ENCODE measurements at places on chromosomes 13 and 19.

- peak; percentile 36 for DNase-seq
Observed at GRCh38 chr13:31790992-31791391, 51.7 kb downstream of the RXFP2 start.

DNA sequence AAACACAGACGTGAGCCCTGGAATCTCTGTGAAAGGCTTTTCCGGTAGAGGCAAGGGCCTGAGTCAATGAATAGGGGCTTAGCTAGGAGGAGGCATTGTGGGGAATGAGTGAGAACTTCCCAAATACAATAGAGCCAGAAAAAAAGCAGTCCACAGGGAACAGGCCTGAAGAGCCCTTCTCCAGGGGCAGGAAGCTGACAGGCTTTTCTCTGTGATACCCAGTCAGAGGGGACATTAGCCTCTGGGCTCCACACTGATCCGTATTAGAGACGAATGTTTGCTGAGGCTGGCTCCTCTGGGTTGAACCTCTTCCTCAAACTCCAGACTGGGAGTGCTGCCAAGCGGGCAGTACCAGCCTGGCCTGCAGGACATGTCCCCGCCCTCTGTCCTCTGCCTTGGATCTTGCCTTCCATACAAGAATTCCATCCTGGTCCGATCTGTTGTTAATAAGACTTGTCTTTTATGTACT, 2.3 kb downstream of the DHRS12 start:
- DNase-seq = peak; percentile 36

DNA sequence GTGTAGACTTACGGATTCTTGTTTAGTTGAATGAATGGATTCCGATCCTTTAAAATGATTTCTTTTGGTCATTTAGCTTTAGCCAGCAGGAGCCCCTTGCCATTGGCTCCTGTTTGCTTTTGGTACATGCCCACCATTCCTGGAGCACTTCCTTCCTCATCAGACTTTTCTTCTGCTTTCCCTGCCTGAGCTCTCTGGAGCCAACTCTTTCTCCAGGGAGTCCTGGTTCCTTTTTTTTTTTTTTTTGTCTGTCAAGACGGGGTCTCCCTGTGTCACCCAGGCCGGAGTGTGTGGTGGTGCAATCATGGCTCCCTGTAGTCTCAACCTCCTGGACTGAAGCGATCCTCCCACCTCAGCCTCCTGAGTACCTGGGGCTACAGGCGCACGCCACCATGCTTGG, 37.8 kb downstream of the SMARCA4 start:
- no peak for DNase-seq

DNA sequence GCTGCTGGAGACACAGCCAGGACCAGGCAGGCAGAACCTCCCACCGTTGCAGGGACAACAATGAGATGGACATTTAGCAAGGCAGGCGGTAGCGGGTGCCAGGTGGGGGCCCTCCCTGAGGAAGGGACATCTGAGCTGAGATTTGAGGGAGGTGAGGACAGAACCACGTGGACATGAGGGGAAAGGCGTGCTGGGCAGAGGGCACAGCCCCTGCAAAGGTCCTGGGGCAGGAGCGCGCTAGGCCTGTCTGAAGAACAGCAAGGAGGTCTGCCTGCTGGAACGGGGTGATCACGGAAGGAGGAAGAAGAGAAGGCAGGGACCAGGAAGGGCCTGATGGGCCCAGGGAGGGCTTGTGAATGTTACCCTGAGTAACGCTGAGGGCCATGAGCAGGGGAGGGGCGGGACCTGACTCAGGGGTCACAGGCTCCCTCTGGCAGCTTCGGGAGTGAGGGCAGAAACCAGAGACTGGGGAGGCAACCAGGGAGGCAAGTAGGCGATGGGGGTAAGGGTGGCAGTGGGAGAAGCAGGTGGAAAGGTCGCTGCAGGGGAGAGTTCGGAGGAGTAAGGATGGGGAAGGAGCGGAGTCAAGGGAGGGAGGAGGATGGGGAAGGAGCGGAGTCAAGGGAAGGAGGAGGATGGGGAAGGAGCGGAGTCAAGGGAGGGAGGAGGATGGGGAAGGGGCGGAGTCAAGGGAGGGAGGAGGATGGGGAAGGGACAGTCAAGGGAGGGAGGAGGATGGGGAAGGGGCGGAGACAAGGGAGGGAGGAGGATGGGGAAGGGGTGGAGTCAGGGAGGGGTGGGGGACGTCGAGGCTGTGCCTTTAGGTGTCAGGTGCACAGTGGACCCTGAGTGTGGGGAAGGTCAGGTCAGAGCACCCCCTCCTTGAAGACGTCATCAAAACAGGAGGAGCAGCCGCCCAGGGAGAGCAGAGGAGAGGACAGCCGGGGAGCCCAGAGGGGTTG, 15.7 kb upstream of the B3GNT3 start:
- DNase-seq = peak; percentile 62

- DNase-seq = peak; percentile 88
Observed at GRCh38 chr13:113034451-113035212, 65.6 kb downstream of the MCF2L start.

DNA sequence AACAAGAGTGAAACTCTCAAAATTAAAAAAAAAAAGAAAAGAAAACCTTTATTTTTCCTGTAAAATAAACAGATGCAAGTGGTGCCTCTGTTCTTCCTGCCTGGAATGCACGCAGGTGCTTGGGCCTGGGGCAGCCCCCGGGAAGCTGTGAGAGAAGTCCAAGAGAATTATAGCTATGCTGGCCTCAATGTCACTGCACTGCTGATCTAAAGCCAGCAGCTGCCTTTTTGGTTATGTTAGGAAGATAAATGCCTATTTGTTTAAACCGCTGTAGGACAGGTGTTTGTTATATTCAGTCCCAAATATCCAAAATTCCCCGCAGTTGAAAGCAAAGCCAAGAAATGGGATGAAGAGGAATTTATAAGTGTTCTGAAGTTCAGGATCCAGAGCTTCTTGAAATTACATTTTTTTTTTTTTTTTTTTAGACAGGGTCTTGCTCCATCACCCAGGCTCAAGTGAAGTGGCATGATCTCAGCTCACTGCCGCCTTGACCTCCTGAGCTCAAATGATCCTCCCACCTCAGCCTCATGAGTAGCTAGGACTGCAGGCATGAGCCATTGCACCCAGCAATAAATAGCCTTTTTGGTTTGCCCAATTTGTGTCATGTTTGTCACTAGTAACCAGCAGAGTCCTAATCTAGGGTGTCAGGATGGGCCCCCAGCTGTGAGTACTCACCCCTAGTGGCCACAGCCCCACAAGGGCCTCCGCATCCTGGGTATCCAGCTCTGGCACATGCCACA, 2.2 kb downstream of the RINL start:
- no peak for DNase-seq

DNA sequence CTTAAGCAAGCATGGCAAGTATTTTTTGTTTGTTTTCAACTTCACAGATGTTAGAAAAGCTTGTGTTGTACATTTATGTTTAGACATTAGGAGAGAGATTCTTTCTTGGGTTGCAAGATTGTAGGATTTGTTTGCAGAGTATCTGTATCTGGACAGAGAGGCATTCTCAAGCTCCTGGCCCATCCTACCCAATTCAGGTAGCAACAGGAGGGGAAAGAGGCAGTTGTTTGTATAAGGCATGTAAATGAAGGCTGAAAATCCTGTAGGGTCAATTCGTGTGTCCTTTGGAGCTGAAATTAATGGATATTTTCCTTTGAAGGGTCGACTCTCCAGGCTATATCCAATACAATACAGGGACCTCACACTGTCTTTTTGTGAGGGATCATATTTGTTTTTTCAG, 147.3 kb downstream of the KCNRG start:
- no peak for DNase-seq

DNA sequence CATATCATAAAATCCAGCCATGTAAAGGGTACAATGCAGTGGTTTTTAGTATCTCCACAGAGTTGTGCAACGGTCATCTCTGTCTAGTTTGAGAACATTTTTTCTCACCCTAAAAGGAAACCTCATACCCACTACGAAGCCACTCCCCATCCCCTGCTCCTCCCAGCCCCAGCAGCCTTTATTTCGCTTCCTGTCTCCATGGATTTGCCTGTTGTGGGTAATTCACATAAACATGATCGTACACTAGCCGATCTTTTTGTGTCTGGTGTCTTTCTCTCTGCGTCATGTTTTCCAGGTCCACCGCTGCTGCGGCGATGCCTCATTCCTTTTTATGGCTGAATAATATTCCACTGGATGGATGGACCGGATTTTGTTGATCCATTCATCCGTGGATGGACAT, 28.6 kb downstream of the BICRA start:
- peak; percentile 20 for DNase-seq

DNA sequence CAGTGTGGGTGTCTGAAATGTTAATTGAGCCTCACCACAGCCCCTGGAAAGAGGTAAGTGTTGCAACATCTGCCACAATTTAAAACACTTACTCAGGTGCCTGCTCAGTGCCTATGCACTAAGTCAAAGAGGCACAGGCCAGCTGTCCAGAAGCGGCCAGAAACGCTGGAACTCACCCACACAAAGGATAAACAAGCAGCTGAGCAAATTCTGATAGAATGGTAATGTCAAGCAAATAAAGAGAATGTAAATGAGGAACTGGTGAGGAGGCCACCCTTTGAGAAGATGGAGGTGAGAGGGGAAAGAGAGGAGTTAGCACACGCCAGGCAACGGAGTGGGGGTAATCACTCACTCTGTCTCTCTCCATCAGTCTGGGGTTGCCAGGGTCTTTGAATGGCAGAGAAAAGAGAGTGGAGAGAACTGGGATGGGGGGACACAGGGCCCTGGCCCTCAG, 67.7 kb upstream of the SERP2 start:
- DNase-seq = peak; percentile 14

- DNase-seq = peak; percentile 49
Observed at GRCh38 chr19:4518345-4519171, at the start of gene PLIN4. PLIN4 (minus strand) TSS chr19:4518486; CDS start chr19:4518272, 214 bp downstream.

DNA sequence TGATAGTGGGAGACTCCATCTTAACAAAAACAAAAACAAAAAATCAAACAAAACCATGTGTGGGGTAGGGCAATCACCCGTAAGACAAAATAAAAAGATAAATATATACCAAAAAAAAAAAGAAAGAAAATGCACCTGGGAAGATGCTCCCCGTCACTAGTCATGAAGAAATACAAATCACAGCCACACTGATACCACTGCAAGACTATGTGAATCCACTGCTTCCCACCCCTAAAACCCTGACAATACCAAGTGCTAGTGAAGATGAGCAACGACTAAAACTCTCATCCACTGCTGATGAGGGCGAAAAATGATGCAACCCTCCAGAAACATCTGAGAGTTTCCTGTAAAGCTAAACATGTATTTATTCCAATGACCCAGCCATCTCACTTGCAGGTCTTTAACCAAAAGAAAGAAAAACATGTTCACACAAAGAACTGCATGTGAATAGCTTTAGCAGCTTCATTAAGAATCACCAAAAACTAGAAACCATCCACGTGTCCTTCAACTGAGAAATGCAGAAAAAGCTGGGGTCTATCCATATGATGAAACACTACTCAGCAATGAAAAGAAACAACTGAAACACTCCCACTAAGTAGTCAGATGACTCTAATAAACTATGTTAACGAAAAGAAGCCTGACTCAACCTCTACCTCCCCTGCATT, 31.7 kb downstream of the BRD4 start:
- DNase-seq = peak; percentile 93

DNA sequence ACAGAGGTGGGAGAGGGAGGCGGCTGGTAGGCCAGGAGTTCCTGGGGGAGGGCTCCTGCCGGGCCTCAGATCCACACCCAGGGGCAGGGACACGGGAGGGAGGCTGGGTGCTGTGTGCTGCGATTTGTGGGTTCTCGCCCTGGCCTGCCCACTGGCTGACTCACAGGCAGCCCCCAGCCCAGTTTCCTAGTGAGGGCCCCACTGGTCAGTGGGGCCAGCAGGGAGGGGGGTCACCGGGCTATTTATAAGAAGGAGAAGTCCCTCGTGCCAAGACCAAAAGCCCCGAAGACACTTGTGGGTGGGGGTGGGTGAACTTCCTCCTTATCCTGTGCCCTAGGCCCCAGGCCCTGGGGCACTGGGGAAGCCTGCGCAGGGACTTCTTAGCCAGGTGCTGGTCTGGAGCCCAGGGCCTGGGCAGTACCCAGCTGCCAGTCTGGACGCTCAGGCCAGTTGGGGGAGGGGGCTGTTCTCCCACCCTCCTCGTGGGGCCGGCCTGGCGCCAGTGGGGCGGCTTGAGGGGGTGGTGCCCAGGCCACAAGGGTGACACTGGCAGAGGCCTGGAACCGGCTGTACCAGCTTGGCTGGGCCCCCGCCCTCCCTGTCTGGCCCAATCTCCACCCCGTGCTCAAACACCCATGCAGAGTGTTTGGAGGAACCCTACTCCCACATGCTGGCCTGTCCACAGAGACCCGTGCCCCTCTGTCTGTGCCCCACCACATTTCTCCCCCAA, 5.0 kb upstream of the JUNB start:
- no peak for DNase-seq

DNA sequence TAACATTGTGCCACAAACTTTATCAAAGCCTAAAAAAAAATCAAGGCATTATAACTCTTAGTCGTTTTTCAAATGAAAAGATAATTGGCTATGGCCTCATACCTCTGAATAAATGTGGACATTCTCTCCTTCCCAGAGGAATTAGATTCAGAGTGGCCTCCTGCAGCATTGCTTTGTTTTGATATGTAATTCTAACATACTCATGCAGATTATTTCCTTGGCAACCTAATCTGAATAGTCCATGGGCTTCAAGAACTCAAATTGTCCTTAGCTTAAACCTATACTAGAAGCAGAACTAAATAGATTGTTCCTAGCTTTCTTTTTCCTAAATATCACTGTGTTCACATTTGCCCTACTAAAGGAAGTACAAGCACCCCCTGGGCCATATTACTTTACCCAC, 1146.9 kb downstream of the OLFM4 start:
- DNase-seq = no peak

DNA sequence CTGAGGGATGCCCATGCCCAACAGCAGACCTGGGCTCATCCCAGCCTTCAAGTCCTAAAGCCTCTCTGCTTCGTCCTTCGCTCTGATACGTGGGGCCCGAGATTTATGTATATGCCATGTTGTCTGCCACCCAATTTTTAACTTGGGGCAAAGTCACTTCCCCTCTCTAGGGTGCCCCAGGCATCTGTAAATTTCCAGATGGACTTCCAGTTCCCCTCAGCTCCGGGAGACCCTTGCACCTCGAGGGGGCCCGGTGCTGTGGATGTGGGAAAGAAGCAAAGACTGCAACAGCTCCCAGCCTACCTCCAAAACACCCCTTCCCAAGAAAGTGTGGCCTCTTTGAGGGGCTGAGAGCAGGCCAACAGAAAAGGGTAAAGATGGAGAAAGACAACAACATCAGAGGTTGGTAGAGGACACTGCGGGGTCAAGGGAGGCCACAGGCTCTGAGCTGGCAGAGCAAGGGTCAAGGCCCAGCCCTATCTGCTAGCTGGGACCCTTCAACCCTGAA, 97.4 kb downstream of the STK24 start:
- DNase-seq = no peak

GRCh38 chr13:44516771-44517170, 59.4 kb downstream of the TSC22D1 start:
- no peak for DNase-seq

GRCh38 chr13:35894636-35895035, 236.5 kb downstream of the DCLK1 start:
- peak; percentile 68 for DNase-seq

GRCh38 chr13:111398715-111399299, 78.4 kb downstream of the TEX29 start:
- no peak for DNase-seq

Measured in GM23248 (cell line).